ENCODE measurements at places on chromosomes 12 and 14. TPM values are rescaled to one million over a fixed set of nuclear protein-coding genes. Genes with fewer than 3 reads are reported as not detected.

The MYF5 gene
- not detected for polyA plus RNA-seq

The HCAR3 gene
- polyA plus RNA-seq, result not detected

The TAS2R43 gene
- polyA plus RNA-seq, result not detected

The ACOT6 gene
- polyA plus RNA-seq, result not detected

The DPY19L2 gene
- polyA plus RNA-seq, result 7.8 TPM

The CEP170B gene
- polyA plus RNA-seq, result 4.2 TPM

The CDKN3 gene
- 28.9 TPM for polyA plus RNA-seq

The SAMD15 gene
- polyA plus RNA-seq, result 0.66 TPM

The KIF21A gene
- 1.4 TPM for polyA plus RNA-seq

The LEMD3 gene
- 11.9 TPM for polyA plus RNA-seq

- DNase-seq, result no peak
Observed at GRCh38 chr12:25625146-25625545, 72.1 kb upstream of the LMNTD1 start.

DNA sequence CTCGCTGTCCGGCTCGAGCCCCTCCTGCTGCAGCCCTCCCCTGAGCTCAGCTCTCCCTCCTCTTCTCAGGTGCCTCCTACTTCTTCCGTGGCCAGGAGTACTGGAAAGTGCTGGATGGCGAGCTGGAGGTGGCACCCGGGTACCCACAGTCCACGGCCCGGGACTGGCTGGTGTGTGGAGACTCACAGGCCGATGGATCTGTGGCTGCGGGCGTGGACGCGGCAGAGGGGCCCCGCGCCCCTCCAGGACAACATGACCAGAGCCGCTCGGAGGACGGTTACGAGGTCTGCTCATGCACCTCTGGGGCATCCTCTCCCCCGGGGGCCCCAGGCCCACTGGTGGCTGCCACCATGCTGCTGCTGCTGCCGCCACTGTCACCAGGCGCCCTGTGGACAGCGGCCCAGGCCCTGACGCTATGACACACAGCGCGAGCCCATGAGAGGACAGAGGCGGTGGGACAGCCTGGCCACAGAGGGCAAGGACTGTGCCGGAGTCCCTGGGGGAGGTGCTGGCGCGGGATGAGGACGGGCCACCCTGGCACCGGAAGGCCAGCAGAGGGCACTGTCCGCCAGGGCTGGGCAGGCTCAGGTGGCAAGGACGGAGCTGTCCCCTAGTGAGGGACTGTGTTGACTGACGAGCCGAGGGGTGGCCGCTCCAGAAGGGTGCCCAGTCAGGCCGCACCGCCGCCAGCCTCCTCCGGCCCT lies 22.8 kb downstream of the MMP17 start:
- DNase-seq, result no peak

GRCh38 chr12:113416091-113416754 lies 6.0 kb upstream of the SDSL start:
- no peak for DNase-seq

DNA sequence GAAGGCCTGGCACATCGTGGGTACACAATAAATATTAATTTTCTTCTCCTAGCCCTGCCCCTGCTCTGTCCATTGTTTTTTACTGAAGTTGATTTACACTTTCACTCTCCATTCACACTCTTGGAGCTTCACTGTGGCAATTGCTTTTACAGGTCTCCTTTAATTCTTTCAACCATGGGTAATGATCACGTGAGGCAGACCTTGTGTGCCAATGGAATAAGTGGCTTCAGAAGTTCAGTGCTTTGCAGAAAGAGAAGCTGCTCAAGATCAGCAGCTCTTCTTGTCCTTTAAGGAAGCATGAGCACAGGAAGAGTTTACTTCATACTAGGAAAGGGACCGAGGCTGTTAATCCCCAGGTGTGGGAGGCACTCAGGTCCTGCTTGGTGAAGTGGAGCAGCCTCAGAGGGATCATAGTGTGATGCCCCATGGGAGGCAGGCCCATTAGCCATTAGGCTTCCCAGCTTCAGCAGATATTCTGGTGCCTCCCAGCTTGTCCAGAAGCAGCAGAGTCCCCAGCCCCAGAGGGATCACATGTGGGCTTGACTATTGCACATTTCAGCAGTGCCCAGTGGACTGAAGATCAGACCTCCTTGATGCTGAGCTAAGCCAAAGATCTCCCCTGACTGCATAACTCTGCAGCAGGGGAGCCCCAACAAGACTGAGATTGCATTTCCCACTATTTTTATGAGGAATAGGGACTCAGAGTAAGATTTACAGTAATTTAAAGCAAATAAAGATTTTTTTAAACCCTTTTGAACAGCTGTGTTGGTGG lies 5.0 kb upstream of the SLC35F4 start:
- DNase-seq, result no peak

DNA sequence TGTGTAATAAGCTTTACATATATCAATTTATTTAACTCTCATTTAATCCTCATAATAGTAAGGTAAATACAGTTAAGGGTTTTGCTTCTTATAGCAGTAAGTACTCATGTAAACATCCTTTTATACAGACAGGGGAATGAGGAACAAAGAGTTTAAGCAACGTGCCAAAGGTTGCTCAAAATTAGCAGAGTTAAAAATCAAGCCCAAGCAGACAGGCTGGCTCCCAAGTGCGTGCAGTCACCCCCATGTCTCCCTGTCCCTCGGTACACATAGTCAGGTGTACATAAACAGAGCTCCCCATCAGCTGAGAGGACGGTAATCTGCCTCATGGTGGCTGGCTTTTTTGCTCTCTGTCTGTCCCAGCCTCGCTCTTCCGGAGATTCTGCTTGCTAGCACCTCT lies 126.4 kb downstream of the DERA start:
- no peak for DNase-seq

DNA sequence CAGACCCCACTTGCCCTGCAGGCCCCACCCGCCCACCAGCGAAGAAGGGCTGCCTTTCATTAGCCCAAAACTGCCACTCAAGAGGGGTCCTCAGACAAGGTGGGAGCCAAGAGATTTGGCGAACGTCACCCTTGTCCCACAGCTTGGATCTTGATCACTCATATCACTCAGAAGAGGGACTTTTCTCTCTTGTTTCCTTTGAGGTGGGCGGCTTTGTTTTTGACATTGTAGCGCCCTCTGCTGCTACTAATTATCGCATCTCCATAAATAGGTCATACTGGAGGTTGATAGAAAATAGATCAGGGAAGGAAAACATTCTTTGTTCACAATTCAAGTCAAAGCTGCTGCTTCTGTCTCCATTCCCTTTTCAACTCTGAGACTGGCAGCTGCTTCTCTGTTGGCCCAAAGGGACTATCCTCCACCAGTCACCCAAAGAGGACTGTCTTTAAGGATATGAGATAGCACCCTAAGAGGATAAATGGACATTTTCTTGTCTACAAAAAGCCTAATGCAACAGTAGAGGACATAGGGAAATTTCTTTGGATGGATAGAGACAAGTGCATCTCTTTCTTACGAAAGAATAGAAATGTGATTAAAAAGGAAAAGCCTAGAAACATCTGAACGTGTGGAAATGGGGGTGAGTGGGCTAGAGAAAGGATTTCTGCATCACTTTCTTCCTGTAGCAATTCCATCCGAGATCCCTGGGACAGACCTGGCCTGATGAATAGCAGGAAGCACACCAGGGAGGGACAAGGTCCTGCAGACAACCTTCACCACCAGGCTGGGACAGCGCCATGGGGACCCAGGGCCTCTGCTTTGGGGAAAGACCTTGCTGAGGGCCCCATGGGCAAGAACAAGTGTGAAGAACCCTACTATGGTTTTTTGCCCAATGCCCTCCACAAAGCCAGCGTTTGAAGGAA lies 115.8 kb downstream of the DAD1 start:
- no peak for DNase-seq

GRCh38 chr12:77189458-77189857 lies 124.1 kb upstream of the E2F7 start:
- DNase-seq, result peak; percentile 59

- no peak for DNase-seq
Observed at GRCh38 chr14:76473481-76474263, 97.7 kb downstream of the ESRRB start.

GRCh38 chr14:76208340-76208739 lies 56.6 kb downstream of the GPATCH2L start:
- DNase-seq, result no peak

DNA sequence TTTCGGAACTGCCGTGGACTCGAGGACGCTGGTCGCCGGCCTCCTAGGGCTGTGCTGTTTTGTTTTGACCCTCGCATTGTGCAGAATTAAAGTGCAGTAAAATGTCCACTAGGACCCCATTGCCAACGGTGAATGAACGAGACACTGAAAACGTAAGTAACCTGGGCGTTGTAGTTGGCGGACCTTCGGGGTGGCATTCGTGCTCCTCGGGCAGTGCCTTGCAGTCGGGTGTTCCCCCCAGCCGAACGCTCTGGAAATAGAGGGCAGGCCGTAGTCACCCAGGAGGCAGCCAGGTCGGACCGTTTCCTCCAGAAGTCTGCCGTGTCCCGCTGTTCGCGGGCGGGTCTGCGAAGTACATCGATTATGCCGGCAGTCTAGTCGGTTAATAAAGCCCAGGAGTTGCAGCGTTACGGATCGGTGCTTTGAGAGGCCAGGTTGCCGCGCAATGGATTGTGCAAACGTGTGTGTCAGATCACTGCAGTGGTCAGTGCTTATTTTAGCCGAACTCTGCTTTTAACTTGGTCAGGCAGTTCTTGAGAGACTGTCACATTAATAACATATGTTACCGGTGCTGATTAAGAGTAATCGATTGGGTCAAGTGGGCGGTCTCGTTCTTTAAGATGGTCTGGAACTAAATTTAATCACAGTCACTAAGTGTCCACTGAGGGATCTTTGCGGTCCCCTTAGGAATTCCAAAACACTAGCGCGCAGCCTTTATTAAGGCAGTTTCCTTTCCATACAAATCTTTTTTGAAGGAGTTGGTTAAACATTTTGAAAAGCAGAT lies 906 bp downstream of the MARK3 start:
- no peak for DNase-seq

- no peak for DNase-seq
Observed at GRCh38 chr14:59711080-59711479, 134.5 kb upstream of the CCDC175 start.
